Aorta (tissue), 5 donors: ENCODE measurements at places on chromosomes 12 and 14. TPM values are rescaled to one million over a fixed set of nuclear protein-coding genes. Genes with fewer than 3 reads are reported as not detected.

LTBP2 gene
- 40.4 TPM for polyA plus RNA-seq

DNAH10 gene
- not detected for polyA plus RNA-seq

MIP gene
- polyA plus RNA-seq = not detected

GRIP1 gene
- polyA plus RNA-seq = 0.38 TPM

KIF26A gene
- polyA plus RNA-seq = 0.13 TPM

NFKBIA gene
- 83.0 TPM for polyA plus RNA-seq

CLEC7A gene
- polyA plus RNA-seq = 4.8 TPM
